ENCODE measurements at places on chromosomes 6 and 20.
A peak's percentile ranks its signal among the peaks of the same experiment; 100 is the strongest.

- no peak for DNase-seq
Measured at GRCh38 chr6:168041928-168042327, 37.1 kb downstream of the FRMD1 start.

DNA sequence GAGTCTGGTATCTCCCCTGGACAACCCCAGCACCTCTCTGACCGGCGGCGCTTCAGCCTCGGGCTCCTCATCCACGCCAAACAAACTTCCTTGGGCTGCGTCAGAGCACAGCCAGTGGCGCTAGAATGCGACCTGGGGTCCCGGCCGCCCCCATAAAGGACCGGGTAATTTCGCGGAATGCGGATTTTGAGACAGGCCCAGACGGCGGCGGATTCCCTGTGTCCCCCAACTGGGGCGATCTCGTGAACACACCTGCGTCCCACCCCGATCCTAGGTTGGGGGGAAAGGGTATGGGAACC is 1.6 kb downstream of the FOXP4 start:
- no peak for DNase-seq

DNA sequence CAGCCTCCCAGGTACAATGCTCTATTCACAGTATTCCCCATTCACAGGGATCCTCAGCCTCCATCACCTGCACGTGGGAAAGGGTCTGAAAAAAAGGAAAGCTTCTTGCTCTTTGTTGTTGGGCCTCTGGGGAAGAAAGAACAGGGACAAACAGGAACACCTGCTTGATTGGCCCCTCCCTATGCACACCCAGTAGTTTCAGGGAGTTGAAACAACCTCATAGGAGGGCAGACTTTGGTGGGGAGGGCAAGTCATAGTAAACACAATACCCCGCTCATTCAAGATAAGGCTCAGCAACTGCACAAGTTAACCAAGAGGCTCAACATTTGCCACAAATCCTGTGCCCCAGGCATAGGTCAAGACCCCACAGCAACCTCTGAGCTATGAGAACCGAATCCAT is 1.7 kb downstream of the GHRH start:
- DNase-seq: no peak

DNA sequence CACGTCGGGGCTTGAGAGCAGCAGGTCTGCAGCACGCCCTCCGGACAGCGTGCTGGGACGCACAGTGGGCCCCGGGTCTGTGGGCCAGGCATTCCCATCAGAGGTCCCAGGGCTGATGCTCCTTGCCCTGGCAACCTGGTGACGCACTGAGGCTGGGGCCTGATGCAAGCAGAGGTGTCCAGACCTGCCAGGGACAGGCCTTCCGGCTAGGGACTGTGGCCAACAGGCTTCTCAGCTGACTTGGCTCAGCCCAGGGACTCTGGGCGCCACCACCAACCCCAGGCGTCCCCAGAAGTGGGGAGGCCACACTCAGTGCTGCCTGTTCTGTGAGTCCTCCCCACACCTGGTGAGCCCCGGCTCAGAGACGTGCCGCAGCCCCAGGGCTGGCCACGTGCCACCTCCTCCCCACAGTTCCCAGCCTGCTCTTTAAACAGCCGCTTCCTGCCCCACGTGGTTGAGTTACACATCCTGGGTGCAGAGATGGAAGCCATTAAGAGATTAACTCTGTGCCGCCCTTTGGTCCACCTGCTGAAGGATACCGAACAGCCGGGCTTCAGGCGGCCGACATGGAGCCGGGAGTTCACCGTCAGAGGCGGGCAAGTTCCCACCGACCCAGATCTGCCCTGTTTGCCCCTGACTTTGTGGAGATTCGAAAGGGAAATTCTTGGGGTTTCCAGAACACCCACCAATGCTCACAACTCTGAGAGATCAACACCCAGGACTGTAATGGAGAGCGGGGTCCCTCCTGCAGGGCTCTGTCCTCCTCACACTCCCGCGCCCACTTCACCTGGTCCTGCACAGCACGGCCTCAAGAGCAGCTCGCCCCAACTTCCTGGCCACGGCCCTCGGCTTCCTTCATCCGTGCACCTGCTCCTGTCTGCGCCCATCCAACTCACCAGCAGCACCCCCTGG is 37.6 kb upstream of the ZBP1 start:
- peak; percentile 87 for DNase-seq

All from MCF 10A (cell line).